ENCODE measurements at places on chromosomes 12 and 14.

GRCh38 chr12:112473056-112473455 lies 54.3 kb downstream of the PTPN11 start:
- no peak for DNase-seq

DNA sequence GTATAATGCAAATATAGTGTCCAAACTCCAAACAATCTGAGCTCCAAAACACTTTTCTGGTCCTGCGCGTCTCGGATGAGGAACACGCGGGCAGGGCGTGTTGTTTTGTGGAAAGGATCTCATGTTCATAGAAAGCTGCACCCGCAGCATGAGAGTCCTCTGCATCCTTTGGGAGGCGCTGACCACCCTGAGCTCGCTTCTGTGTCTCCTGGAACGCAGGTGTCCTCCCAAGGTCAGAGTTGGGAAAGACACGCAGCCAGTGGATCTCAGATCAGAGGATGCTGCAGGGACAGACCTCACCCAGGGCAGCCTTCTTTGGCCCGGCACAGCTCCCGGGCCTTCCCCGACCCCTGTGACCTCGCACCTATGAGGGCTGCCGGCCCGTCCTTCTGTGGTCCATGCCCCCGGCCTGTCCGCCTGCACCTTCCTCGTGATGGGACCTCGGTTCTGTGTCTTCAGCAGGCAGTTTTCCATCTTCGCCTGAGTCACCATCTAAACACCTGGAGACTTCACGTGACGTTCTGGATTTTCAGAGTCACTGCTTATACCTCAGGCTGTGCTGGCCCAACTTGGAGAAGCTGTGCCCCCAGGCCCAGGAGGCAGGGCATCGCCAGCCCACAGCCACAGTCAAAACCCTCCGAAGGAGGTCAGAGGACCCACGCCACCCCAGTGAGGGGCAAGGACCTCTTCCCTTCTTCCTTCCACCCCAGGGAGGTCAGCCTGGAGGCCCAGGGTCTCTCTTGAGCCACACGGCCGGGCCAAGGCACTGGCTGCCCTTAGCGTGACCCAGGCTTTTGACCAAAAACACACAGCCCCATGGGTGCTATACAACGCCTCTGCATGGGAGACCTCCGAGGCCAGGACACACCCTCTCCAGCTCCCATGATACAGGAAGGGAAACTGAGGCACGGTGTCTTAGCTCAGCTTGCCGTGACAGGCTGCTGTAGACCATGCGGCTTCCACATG lies 25.9 kb downstream of the MMP17 start:
- DNase-seq, result no peak

GRCh38 chr14:66268802-66269334 lies 217.3 kb upstream of the CCDC196 start:
- DNase-seq, result no peak

GRCh38 chr14:39393289-39393688 lies 38.9 kb downstream of the FBXO33 start:
- DNase-seq, result no peak

DNA sequence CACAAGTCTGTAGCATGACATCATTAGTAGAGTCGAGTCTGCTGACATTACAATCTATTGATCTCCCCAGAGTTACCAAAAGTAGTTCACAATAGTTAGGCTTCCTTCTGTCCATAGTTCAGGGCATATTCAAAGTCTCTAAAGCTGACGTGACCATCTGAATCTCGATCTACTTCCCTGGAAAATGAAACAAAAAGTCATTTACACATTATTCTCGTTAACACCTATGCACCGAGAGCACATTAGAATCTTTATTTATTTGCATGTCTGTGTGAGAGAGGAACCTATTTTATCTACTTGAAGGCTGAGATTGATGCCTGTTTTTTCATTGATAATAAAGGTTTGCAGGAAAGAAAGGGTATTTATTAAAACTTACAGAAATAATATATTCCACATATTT lies 157.4 kb downstream of the EFCAB11 start:
- no peak for DNase-seq

DNA sequence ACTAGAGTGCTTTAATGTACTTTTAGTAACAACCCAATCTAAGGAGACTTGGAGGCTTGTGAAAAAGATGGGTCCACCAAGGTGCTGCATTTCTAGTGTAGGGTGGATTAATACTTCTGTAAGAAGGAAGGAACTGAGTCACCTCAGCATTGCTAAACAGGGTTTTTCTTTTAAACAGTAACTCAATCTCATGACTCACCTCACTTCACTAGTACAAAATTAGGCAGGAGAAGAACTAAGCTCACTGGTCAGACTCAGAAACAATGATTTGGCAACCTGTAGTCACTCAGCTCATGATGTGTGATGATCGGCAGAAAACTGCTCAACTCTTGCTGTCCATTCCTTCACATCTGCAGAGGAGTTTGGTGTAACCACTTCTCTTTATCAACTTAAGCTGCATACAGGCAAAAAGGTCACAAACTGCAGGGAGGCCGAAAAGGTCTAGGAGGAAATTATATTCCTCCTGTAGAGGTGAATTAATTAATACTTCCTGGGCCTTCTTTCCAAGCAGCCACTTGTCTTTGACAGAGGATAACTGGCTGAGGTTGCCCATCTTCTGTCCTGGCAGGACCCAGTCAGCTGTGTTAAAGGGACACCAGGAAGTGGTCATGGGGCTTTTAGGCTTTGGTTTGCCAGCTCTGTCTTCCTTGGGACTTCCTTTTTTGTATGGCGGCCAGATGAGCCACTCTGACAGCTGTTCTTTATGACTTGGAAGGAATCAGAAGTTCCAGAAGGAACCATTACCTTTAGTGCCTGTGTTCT lies 466.9 kb downstream of the FUT8 start:
- no peak for DNase-seq

- no peak for DNase-seq
These were observed 100.5 kb downstream of the LRRC74A start for GRCh38 chr14:76926521-76927251.

DNA sequence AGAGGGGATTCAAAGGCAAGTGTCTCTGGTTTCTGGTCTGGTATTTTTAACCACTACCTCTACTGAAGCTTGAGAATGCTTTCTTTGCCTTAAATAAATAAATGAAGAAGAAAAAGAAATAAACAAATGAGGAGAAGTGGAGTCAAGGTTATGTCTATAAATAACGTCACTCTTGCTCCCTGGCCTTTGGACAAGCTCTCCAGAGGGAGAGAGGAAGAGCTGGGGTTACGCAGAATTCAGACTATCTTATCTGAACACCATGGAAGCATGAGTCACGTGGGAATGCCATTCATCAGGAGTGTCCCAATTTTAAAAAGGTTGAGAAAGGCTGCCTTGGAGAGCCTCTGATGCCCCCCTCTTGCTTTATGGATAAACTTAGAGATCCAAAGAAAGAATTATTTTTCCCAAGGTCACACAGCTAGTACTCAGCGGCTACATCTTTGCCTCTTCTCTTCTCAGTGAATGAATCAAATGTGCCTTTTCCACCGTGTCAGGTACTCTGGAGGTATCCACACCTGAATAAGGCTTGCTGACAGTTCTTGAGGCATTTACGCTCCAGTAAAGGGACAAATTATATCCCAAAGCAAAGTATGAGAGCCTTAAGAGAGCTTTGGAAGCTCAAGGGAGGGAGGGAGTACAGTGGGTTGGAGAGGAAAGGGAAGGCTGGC lies 12.9 kb upstream of the MSI1 start:
- DNase-seq, result no peak

- DNase-seq, result no peak
These were observed 66.0 kb downstream of the TMTC3 start for GRCh38 chr12:88207921-88208620.

GRCh38 chr14:48584031-48584430 lies 908.6 kb upstream of the MDGA2 start:
- DNase-seq, result no peak

- DNase-seq, result no peak
These were observed 45.7 kb downstream of the CCDC91 start for GRCh38 chr12:28235985-28236384.

GRCh38 chr12:67797185-67797741 lies 148.7 kb downstream of the DYRK2 start:
- DNase-seq, result no peak

GRCh38 chr14:102215576-102216250 lies 76.0 kb downstream of the WDR20 start:
- no peak for DNase-seq

DNA sequence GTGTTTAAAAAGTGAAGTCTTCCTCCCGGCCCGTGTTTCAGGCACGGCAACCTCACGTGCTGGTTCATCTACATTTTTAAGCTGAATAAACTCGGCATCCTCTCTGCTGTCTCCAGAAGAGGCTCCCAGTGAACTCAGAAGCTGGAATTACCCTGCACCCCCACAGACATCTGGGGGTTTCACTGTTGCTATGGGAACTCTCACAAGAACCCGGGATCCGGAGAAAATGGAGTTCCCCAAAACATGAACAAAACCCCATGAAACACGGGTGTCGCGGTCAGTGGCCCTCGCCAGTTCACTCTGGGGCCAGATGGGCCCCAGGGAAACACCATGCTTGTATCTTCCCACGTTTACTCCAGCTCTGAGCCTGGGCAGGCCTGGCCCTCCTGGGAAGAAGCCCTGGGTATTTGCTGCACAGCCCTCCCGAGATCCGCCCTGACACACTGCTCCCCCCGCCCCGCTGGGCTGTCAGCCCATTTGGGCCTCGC lies 143.7 kb downstream of the PIWIL1 start:
- no peak for DNase-seq

DNA sequence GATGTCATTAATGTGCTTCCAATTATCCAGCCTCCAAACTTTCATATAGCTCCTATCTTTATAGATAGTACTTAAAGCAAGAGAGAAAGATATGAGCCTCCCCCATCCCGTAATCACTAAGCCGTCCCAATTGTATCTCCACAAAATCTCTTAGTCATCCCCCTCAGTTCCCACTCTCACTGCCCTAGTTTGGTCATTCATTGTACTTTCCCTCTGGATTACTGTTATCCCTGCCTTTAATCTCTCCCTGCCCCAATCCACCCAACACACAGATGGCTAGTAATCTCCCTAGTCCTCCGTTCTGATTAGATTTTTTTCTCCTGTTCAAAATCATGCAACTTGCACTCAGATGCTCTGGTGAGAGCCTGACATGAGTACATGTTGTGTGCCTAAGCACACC lies 5.4 kb upstream of the BCAT1 start:
- DNase-seq, result no peak

DNA sequence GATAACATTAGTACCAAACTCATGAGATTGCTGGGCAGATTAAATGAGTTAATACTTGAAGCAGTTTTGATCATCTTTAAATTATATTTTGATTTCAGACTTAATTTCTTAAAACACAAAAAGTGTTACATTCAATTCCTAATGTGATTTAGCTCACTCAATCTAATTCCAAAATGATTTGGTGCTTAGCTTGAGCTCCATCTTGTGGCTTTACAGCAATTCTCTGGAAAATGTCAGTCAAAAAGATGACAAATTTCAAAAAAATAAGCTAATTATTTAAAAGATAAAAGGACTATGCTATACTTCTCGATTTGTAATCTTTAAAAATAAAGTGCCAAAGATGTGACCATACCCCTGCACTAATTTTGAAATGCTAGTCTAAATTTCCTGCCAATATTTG lies 10.1 kb downstream of the LLPH start:
- no peak for DNase-seq

DNA sequence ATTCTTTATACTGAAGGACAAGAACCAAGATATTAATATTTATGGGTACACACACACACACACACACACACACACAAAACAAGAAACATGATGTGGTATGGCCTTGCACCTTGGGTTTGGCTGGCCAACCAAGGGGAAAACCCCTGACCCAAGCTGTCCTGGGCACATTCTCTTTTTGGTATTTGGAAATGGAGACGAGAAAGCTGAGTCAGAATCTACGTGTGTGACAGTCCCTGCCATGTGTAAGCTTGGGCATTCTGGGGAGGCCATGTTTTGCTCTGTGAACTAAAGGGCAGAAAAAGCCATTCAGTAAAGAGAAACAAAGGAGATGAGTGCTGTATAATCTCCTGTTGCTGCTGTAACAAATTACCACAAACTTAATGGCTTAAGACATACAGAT lies 35.6 kb downstream of the PTGER2 start:
- DNase-seq, result no peak

DNA sequence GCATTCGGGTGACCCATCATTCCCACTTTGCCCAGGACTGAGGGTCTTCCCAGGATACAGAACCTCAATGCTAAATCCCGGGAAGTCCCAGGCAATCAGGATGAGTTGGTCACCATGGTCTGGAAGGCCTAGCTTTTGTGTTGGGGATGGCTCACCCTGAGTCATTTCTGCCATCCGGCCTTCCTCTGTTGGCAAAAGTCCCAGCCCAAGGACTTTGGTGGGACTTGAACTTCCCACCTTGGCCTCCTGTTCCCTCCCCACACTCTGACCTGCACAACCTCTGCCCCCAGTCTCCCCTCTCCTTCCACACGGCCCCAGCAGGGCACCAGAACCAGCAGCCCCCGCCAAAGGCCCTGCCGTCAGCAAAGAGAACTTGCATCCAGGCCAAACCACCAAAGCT lies 24.6 kb upstream of the NCOR2 start:
- no peak for DNase-seq

- DNase-seq, result no peak
These were observed 19.1 kb upstream of the BCL2L14 start for GRCh38 chr12:12051668-12052067.

- no peak for DNase-seq
These were observed 6.8 kb upstream of the TRAF3 start for GRCh38 chr14:102770147-102771123.

- no peak for DNase-seq
These were observed 6.7 kb upstream of the PKP2 start for GRCh38 chr12:32903318-32903717.

GRCh38 chr14:103949131-103949790 lies 6.9 kb upstream of the RD3L start:
- no peak for DNase-seq

DNA sequence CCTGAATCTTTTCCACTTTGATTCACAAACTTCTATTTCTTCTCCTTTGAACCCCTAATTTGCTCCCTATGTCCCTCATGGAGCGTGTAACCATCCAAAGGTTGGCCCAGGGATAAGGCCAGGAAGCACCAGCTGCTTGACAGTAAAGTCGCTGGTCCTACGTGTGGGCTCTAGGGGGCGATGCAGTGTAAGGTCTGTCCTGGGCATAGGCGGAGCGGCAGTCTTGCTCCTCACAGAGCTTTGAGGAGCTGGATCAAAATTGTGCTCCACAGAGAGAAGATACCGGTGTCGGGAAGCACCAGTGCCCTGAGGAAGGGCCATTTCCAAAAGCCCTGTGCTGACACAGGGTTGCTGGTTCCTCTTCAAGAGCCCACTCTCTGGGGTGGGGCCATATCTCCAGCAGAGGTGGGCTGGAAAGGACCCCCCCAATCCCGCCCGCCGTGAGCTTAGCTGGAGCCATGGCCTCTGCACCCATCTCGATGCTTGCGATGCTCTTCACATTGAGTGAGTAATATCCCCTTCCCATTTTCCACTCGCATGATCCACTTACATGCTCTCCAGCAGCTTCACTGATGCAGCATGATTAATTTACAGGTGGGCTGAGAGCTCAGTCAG lies 49.9 kb upstream of the OR4E1 start:
- DNase-seq, result no peak

- no peak for DNase-seq
These were observed 10.7 kb downstream of the PCNX4 start for GRCh38 chr14:60102389-60102788.

- DNase-seq, result no peak
These were observed 27.0 kb downstream of the ZCRB1 start for GRCh38 chr12:42298887-42299286.

- DNase-seq, result no peak
These were observed 37.4 kb upstream of the HIGD1C start for GRCh38 chr12:50914872-50915484.

Measured in activated CD8-positive, alpha-beta memory T cell treated with anti-CD3 and anti-CD28 coated beads, Interleukin-2, amount 50 U/mL, for 48 hours (primary cell).